ENCODE measurements at places on chromosomes 12 and 14.
A peak's percentile ranks its signal among the peaks of the same experiment; 100 is the strongest.

DNA sequence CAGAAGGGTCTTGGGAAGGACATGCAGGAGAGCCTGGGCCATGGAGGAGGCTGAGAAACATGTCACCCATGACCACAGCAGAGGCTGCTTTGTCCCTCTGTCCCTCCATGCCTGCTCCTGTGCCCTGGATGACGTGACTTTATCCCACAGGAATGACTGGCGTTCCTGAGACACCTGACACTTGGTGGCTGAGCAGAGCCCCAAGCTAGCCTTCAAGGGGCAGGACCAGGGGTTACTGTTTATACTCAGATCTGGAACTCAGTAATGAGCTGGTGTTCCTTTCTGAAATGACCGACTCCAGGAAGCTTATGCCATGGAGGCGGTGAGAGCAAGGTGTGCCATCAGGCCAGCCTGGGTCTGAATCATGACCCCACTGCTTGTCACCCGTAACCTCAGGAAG, 44.2 kb downstream of the ZFP36L1 start:
- no peak for DNase-seq

DNA sequence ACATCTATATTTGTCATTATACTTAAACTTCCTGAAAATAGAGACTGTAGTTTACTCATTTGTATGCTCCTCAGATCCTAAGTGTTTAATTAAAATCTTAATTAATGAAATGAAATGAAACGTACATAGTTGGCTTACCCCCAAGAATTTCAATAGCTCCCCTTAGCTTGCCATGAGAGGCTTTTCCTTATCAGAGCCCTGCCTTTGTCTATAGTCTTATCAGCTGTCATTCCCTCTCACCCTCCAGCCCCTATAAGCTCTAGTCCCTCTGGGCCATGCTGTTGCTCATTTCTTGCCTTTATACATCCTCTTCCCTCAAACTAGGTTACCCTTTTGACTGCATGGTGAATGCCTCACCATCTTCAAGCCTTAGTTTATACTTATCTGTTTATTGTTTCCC, 1.1 kb upstream of the RTRAF start:
- no peak for DNase-seq

DNA sequence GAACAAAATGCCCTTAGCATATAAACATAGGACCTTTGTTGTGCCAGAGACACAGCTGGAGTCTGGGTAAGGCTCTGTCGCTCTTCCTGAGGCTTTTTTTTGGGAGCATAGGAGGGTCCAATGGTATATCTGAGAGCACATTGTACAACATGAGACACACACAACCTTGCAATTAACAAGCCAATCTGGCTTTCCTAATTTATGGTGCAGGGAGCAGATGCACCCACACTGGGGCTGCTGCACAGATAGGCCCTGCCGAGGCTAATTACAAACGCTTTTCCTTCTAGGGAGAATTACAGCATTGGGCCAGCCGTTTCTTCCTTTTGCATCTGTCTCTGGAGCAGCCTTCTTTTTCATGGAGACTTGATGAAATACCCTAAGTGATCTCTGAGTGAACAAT, 75.0 kb upstream of the OVCH1 start:
- no peak for DNase-seq

DNA sequence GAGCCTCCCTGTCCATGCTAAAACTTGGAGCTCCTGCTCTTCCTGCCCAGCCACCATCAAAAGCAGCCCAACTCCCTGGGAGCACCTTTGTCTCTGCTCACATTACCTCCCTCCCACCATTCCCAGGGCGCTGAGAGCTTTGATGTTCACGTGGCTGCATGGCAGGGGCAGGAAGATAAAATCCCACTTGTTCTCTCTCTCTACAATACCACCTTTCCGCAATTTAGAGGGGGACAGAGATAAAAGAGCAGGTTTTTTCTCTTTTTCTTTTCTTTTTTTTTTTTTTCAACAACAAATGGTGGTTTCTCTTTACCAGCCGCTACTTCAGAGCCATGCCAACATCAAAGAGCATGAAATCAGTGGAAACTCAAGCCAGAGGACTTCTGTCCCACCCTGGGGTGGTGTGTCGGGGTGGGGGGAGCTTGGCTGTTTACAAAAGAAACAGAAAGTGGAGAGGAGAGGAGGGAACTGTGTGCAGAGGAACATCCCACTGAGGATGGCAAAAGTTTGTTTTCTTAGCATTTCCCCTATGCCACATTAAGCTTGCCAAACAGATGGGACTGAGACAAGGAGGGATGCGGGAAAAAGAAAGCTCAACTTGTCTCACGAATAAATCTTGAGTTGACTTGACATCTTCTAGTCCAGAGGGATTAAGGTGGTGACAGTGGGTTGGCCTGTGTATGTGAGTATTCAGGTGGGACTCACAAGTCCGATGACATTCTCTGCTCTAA, 103.7 kb upstream of the NUDT4 start:
- DNase-seq, result no peak

DNA sequence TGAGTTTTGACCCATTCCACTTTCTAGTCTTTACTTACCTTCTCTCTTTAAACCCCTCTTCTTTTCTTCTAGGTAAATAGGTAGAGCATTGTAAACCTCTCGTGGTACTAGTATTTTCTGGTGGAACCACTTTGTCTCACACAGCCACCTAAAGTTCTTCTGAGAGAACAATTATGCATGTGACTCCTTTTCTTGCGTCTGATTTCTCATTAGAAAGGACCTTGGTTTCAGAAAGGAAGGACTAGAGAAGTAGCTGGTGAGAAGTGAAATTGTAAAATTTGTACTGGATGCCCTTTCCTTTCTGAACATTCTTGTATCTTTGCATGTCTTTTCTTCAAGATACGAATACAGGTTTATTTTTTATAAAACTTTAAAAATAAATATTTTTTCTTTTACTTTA, 99.0 kb downstream of the NUBPL start:
- DNase-seq, result no peak

DNA sequence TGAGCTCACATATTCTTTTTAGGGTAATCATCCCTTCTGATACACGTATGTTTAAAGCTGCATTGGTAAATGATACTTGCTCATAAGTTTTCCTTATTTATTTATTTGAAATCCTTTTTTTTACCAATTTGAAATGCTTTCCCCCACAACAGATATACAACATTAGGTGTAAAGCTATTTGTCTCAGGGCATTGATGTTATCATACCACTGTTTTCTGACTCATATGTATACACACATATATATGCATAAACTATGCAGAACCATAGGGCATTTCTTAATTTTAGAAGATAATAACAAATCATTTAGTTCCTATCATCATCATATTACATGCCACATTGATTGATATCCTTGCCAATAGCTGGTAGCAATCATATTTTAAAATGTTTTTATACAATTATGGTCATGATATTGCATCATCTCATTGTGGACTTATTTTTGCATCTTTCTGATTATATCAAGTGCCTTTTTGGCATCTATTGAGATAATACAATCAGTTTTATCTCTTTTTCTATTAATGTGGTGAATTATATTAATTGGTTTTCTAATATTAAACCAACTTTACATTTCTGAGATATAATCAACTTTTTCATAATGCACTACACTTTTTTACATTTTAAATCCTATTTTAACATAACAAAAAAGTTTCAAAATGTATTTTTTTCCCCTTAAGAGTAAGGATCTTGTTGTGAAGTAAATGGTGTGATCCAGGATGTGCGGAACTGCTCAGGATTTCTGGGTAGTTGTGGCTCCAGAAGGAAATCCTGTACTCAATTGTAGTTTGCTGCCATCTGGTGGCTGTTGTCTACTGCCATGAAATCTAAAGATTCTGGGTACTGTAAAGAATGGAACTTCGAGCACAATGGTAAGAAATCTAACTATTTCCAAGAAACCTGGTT, 16.7 kb downstream of the OR9K2 start:
- peak; percentile 14 for DNase-seq

DNA sequence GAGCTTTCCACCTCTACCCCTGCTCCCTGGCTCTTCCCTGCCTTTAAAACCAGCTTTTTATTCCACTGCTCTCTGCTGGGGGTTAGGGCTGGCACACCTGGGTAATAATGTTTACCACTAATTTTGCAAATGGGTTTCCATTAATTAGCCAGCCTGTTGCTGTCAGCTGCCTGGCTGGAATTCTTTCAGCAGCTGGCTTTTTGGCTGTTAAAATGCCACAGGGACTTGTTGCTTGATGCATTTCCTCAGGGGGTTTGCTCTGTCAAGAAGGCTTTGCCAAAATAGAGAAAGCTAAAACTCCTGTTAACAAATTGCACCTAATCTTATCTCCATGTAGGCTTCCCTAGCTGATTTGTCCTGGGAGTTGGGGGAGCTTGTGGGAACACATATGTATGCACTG, 51.8 kb upstream of the PSMC1 start:
- DNase-seq, result no peak

DNA sequence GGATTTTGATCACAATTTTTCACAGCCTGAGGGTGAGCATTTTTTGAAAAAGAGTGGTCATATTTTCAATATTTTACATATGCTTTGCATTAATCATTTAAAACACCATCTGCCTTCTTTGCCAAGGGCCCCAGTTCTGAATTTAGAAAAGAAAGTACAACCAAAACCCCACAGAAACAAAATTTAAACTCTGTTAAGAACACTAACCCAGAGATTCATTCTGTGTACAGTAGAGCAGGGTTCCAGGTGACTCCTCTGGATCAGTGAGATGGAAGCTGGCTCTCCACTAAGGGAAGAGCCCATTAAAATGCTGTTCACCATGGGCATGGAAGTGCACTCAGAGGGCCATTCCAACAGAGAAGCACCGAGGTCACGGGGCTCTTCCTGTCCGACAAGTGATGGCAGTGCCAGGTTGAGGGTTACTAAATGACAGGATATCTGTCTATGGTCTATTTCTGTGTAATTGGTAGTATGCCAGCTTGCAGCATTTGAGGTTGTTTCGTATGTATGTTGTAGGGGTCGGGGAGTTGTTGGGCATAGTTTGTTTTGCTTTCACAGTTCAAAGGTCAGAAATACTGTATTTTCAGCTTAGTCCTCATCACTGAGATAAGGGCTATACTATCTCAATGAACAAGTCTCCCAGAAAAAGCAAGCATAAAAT, 95.9 kb downstream of the SLC35F4 start:
- DNase-seq, result no peak

- no peak for DNase-seq
Observed at GRCh38 chr12:50555471-50555885, 50.7 kb downstream of the DIP2B start.

DNA sequence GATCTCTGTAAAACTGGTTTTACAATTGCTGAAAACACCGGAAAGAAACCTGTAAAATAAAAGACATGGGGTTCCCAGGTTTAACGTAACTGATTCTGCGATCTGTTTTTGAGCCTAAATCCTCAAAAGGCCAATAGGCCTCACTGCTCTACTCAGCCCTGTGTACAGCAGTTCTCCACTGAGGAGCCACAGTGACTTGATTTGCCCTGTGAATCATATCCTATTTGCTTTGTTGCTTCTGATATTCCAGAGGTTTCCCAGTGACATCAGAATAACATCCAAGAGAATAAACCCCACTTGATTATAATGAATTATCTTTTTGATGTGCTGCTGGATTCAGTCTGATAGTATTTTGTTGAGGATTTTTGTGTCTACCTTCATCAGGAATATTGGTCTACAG, 27.5 kb downstream of the MDM1 start:
- no peak for DNase-seq

GRCh38 chr12:97173688-97174410, 266.8 kb downstream of the NEDD1 start:
- DNase-seq, result no peak

DNA sequence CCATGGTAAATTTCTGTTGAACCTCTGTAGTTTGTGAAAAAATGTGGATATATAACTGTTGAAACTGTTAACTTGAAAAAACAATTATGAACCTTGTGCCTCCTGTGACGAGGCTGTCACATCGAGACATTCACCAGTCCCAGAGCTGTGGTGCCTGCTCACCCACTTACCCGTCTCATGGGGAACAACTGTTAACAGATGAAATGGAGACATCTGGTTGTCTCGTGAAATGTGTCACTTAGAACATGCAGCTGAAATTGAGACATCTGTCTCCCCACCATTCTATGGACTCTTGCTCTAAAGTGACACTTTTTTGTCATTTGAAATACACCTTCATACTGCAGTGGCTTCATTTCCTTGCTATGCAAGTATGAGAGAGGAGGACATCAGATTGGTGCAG, 240.6 kb downstream of the GXYLT1 start:
- DNase-seq, result no peak

DNA sequence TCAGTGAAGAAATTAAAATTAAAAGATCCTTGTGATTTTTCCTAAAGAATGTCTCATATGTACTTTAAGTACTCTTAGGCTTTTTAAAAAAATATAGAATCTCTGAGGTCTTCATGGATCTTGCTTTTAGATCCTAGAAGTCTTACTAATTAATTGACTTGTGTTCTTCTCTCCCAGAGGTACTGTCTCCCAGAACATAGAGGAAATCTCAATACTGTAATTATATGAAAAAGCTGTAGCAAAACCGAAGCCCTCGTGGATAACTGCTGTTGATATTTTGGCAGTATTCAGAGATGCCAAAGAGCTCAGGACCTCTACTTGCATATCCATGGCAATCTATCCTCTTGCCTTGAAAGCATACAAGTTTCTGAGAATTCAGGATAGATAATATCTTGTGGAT, at the start of gene OR9K2:
Gene OR9K2 (plus strand): TSS at position 301 of the 400 bp plus-strand sequence. CDS start 3,429 bp downstream, outside the sequence.
- no peak for DNase-seq

- DNase-seq, result no peak
Observed at GRCh38 chr12:54337280-54337842, 12.4 kb downstream of the COPZ1 start.

DNA sequence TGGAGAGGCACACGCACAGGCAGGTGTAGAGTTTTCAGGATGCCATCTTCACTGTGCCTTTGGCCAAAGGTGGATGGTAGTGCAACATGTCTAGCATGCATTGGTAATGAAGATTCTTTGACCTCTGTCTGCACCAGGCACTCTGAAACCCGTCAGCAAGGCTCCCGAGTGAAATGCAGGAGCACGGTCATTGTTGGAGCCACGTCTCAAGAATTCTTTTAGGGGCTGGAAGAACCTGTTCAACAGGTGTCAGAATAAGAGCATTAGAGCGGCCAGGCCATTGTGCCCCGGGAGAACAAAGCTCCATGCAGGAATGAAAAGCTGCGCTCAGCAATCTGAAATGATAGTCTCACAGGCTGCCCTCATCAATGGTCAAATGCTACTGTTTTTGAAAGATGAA, 40.2 kb upstream of the DICER1 start:
- no peak for DNase-seq

GRCh38 chr12:49359671-49360070, 7.6 kb upstream of the SPATS2 start:
- no peak for DNase-seq

DNA sequence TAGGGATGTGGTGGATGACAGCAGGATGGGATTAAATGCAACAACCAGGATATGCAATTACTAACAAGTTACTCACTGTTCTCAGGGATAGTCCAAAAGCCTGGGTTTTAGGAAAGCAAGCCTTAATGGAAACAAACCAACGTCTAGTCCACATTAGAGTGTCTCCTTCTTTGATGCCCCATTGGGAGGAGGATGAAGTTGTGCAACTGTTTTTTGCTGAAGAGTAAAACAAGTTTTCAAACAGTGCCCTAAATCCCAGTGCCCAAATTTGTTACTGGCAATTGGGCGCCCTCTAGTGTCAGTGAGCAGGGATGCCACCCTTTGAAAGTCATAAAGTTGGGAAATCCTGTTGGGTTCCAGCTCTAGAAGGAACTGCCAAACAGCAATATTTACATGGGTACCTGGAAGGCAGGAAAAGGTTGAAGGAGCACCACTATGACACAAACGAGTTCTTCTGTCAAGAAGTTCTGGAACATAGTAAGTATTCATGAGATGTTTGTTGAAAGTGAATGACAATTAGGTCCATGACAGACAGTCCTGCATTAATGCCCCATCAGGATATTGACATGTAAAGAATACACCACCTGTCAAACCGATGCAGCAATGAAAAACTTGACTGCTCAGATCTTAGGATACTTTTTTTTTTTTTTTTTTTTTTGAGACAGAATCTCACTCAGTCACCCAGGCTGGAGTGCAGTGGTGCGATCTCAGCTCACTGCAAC, 11.1 kb upstream of the DPF3 start:
- peak; percentile 59 for DNase-seq
